ACHN (cell line): ENCODE measurements at places on chromosomes 13 and 19.

DNA sequence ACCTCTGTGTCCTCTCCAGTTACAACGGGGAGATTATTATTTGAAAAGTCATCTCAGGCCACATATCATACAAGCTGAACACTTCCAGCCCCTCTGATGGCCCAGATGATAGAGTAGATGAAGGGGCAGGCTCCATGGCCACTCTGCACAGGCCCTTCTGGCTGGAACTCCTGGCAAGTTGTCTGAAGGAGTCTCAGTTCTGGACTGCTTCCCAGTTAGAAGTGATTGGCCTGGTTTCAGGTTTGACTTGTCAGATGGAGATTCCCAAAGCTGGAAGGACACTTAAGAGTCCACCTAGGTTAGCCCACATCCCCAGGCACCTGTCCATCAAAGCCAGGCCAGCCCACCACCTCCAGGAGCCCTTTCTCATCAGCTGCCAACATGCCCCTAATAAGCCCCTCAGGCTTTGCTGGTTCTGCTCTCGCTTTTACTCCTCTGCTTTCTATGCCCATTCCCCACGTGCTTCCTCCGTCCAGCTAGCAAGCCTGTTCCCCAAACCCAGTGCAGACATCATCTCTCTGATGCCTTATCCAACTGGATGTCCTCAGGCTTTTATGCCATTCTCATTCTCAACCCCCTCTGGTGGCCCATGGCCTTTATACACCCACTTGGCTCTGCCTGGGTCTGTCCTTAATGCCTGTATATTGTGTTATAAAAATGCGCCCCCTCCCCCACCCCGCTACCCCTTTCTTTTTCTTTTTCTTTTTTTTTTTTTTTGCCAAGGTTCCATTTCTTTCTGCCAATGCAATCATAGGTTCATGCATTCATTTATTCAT, 56.5 kb downstream of the HSPH1 start:
- DNase-seq = no peak

- DNase-seq = no peak
Measured at GRCh38 chr13:111555268-111555808, 234.9 kb downstream of the TEX29 start.

DNA sequence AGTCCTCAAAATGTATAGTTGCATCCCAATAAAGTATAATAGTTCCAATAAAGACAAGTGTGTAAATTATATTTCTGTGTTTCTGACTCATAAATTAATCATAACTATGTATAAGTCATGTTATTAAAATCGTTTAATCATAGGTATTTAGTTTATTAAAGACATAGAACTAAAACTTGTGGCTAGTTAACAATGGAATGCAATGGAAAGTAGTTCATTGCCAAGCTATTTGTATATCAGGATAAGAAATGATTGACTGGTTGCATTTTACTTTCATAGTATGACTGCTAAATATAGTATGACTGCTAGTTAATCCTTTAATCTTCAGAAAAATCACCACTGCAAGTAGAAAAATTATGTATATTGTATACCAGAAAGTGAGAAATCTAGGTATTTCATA, 16.9 kb downstream of the COG3 start:
- DNase-seq = no peak

DNA sequence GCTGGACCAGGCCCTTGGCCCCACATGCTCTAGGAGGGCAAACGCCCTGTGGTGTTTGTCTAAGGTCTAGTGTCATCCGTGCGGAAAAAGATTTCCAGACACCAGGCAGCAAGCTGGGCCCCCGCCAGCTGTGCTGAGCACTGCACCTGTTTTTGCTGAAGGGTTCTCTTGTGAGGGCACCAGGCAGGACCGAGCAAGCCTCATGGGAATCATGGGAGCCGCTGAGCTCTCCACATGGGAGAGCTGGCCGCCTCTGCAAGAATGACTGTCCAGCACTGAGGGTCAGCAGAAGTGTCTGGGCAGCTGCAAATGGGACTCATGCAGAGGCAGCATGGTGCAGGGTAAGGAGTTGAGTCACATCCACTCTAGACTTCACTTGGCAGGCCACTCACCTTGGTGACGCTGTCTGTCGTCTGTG, 12.0 kb downstream of the B3GNT8 start:
- DNase-seq = no peak

GRCh38 chr13:74774264-74774663, 640.1 kb upstream of the KLF12 start:
- no peak for DNase-seq

DNA sequence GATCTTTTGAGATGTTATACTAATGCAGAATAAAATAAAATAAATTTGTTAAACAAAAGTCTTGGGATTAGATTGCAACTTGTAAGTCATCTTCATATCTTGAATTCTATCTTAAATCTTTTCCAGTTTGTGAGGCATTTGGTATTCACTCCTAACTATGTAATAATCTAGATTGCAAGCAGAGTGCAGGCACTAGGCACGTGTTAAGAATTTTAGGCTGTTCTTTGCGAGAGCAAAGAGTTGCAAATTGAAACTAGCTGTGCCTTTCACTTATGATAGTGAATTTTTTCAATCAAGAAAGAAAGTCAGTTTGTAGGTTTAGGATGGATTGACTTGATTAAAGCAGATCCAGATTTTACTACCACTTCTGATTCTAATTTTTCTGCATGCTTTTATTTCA, 264.1 kb upstream of the SPRY2 start:
- no peak for DNase-seq

GRCh38 chr13:49657241-49657641, 28.9 kb downstream of the ARL11 start:
- no peak for DNase-seq

- no peak for DNase-seq
Measured at GRCh38 chr13:112953591-112954487, 15.2 kb upstream of the MCF2L start.

- peak; percentile 45 for DNase-seq
Measured at GRCh38 chr19:39765091-39766076, 13.3 kb upstream of the LEUTX start.

DNA sequence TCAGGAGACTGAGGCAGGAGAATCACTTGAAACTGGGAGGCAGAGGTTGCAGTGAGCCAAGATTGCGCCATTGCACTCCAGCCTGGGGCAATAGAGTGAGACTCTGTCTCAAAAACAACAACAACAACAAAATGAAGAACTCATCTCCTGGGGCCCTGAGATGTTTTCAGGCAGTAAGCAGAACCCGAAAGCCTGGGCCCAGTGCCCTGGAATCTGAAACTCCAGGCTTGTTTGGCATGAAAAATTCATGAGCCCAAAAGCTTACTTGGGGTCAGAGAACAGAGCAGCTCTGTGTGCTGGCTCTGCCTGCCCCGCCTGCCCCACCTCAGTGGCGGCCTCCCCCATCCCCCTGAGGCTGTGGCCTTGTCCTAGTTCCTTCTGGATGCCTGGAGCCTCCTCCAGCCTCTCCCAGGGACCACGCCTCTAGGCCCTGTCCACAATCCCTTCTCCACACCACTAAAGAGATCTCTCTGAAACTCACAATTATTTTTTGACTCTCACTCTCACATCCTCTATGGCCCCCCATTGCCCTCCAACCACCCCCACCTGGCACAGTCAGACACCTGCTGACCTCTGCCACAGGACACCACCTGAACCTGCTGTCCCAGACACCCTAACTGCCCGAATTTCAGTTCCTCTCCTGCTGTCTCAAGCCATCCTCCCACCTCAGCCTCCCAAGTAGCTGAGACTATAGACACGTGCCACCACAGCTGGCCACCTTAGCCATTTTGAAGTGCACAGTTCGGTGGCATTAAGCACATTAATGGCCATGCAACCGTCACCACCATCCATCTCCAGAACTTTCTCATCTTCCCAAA, 6.9 kb upstream of the AP1M2 start:
- no peak for DNase-seq

DNA sequence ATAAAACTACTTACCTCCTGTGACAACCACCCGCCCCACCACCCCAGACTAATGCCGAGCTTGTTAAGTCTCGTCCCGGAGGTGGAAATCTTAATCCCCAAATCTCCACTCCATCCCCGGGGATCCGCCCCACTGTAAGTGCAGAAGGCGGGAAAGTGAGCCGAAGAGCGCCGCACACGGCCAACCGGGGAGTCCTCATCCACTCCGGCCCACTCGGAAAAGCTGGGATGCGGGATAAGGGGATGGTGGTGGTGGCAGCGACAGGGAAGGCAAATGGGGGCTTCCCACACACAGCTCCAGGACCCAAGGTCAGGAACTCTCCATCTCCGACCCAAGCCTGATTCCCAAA, 621 bp downstream of the FBL start:
- DNase-seq = peak; percentile 27

- peak; percentile 62 for DNase-seq
Measured at GRCh38 chr13:89695343-89696257, 1651.9 kb upstream of the MIR17HG start.

- no peak for DNase-seq
Measured at GRCh38 chr19:9863759-9864158, 28.6 kb downstream of the PIN1 start.

DNA sequence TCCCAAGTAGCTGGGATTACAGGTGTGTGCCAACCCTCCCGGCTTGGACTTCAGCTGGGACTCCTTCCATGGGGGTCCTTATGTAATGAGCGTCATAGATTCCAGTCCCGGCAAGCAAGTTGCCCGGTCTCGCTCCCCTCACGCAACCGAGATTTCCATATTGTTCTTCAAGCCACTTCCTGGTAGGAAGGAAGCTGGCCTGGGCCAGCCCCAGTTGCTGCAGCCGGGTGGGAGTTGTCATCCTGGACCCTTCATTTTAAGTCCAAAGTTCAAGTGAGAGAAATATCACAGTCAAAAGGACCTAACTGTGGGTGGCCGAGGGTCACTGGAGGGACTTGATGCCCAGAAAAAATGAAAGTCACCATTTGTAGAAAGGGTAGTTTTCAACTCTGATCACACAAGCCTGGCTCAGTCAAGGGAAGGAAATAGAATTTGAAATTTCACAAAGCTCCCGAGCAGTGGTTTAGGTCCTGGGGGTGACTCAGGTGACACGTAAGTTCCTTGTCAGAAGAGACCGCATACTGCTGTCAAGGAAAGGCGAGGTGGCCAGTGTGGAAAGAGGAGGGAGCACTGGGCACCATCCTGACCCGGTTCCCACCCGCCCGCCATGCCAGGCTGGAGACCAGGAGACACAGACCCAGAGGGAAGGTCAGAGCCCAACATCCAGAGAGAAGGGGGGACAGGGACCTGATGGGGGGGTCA, 5.3 kb downstream of the FGF21 start:
- no peak for DNase-seq

DNA sequence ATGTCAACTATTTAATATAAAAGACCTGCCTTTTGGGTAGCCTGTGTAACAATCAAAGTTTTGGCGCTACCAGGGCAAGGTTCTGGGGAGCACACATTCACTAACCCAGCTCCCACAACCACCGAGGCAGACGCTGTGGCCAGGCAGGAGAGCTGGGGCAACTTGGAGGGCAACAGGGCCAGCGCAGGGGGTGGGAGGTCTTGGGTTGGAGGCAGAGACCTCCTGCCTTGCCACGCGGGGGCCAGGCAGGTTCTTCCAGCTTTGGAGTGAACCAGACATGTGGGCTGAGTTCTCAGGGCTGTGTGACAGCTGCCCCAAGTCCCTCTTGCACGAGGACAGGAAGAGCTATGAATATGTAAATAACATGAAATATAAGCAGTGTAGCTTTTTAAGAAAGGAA, 30.3 kb upstream of the MCF2L start:
- DNase-seq = no peak

DNA sequence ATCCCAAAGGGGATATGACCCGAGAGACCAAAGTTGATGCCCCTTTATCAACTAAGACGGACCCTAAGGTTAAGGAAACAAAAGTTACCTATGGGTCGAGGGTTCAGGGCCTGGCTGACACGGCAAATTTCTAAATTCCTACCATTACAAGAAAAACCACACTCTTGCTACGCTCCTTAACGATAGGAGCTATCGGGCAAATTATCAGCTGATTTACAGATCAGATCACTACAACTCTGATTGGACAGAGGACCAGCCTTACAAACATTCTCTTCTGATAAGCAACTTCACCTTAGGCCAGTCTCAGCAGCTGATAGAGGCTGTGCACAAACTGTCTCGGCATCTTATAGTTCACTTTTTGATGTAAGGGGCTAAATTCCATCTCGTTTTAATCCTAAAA, 117.9 kb downstream of the KCTD15 start:
- DNase-seq = no peak

DNA sequence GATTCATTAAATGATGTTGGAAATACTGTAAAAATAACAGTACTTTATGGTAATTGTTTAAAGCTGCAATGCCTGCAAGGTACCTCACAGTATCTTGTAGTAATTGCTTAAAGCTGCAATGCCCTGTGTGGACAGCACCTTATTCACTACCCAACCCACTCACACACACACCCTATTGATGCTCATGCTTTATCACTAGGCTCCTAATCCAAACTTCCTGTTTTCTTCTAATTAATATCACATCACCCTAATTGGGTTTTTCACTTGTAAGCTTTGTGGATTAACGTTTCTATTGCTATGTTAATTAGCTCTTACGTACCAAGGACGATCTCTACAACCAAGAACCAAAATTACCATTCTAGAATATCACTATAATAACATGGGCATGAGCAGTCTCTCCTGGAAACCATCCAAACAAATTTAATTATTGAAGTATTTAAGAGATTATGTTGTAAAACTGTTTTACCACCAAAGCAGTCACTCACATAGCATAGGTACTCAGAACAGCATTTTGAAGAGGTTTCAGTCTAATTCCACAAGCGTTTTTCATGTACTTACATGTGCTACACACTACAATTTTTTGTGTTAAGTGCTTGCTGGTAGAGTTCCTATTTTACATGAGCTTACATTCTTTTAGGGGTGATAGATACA, 303.8 kb downstream of the PCDH9 start:
- DNase-seq = no peak
